ENCODE measurements at places on chromosomes 3 and 15.

DNA sequence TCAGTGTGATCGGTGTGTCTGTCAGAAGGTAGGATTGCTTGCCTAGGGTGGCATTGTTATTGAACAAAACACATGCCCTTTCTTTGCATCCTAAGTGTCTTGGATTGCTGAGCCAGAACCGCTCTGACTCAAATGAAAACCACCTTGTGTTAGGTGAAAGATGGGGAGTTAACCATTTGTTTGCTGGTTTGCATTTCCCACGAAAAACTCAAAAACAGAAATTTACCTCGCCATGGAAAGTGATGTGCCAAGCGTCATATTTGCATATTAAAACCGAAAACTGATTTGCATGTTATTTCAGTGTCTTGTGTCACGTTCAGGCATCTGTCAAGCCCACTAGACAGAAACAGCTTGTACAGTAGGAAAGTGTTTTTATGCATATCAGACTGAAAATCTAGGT, 474.6 kb upstream of the TPRG1 start:
- no peak for DNase-seq

GRCh38 chr3:86629511-86629910, 361.4 kb downstream of the VGLL3 start:
- no peak for DNase-seq

DNA sequence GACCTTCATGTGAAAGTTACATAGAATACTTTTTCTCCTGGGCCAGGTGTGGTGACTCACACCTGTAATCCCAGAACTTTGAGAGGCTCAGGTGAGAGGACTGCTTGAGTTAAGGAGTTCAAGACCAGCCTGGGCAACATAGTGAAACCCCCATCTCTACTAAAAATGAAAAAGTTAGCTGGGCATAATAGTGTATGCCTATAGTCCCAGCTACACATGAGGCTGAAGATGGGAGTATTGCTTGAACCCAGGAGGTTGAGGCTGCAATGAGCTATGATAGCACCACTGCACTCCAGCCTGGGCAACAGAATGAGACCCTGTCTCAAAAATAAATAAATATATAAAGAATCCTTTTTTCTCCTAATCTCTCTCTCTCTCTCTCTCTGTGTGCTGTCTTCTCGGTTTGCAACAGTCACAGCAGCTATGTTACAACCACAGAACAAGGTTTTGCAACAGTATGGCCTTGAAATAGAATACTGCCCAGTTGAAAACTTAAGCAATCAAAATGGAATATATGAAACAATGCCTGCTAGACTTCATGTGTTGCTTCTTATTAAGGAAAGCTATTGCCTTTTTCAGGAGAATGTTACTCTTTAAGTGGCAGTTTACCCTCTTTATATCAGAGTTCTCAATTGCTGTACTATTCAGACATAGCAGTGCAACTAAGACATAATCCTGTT, 12.3 kb upstream of the DENND4A start:
- no peak for DNase-seq

DNA sequence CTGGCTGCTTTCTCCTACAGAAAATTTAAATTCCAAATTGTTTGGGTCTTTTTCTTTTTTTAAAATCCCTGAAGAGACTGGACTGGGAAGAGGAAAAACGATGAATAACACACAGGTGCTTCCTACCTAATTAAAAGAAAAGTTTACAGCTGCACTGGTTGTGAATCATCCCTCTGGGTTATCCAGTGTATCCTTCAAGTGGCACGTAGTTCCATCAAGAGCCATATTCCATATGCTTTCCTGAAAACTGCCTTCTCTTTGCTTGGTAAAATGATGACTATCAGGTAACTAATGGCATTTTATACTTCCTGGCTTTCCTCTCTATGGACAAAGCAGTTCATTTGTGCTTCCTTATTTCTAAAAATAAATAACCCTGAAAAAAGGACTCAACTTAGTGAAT, 123.2 kb downstream of the MAGI1 start:
- DNase-seq: no peak

GRCh38 chr15:45205192-45205591, 17.4 kb upstream of the SHF start:
- peak; percentile 64 for DNase-seq

- no peak for DNase-seq
Observed at GRCh38 chr3:187017511-187018230, 87.3 kb downstream of the ST6GAL1 start.

GRCh38 chr15:60795889-60796288, 316.9 kb upstream of the ICE2 start:
- DNase-seq: no peak

DNA sequence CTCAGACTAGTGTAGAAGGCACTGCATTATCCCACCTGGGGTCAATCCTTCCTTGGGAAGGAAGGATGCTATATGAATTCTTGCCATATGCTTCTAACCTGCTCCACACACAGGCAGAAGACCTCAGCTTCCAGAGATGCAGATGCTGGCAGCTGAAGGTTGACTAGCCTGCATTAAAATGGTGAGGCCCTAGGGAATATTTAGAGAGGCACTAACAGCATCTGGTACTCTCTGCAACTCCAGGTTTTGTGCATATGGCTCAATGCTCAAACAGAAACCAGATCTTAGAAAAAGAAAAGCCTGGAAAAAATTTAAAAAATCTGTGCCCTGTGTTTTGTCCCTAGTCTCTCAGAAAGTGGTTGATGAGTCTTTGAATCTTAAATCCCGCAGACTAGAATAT, 56.0 kb upstream of the MYRIP start:
- no peak for DNase-seq

- no peak for DNase-seq
Observed at GRCh38 chr3:21447476-21448151, 303.4 kb downstream of the ZNF385D start.

- DNase-seq: no peak
Observed at GRCh38 chr15:88658972-88659931, 20.4 kb downstream of the ISG20 start.

DNA sequence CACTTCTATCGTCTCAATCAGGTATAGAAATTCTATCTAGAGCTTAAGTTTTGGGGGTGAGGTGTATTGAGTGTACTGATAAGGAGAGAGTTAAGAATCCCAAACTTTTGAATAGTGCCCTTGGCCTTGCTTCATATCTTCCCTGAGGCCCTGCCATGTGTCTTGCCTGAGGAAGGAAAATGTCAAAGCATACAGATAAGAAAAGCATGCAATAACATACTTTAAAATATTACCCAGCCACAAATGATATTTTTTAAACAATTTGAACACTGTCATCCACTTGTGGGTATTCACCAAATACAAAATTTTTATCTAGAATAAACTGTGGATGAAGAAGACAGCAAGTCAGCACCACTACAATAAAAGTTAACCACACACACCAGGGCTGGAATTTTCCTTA, 631.0 kb upstream of the ALCAM start:
- no peak for DNase-seq

GRCh38 chr3:159904455-159904854, 84.2 kb upstream of the IL12A start:
- no peak for DNase-seq

DNA sequence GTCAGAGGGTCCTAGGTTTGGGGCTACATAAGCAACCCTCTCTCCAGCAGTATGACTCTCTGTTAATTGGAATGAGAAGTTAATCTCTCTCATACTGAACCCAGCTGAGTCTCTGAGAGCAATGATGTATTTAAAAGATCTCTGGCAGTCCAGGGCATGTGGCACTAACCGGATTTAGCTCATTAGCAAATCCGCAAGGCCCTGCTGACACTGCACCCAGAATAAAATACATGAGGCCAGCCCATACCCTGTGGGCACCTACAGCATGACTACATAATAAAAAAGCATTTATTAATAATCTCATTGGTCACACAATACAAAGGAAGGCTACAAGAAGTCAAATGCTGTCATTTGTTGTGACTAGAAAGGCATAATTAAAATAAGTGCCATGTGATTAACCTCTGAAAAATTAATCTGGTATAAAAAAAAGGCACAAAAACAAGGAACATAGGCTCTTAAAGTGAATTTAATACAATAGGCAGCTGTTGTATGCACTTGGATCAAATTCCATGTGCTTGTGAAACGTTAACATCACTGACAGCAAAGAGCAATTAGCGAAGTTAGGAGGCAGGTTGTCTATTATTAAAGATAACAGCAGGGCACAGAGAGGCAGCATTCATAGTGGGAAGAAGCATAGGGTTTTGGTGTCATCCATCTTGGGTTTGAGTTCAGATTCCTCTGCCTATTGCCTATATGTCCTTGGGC, 381.2 kb downstream of the WDR72 start:
- no peak for DNase-seq

DNA sequence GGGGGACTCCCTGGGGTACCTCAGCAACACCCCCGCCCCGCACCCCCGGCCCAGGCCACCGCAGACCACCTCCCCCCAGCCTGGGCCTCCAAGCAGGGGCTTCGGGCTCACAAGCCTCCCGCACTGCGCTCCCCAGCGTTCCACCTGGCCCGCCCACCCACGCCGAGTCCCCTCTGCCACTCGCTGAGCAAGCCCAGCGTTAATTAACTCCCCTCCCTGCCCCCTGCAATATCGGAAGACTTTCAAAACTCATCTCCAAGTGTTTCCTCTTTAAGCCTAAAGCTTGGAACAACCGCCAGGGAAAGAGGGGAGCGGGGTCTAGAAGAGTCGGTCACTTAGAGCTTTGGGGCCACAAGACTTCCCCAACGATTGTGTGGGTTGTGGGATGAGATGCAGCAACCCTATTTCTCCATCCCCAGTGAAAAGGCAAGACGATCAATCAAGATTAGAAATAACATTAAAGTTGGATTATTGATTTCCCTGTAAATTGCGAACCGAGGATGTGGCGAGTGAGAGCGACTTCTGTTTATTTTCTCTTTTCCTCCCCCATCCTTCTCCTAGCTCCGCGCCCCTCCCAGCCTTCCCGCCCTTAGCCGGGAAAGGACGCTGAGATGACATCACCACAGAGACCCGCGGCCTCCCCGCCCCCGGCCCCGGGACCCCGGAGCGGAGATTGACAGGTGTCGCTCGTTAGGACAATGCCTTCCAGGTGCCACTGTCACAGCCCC, 30.2 kb downstream of the NR2F2 start:
- peak; percentile 11 for DNase-seq

DNA sequence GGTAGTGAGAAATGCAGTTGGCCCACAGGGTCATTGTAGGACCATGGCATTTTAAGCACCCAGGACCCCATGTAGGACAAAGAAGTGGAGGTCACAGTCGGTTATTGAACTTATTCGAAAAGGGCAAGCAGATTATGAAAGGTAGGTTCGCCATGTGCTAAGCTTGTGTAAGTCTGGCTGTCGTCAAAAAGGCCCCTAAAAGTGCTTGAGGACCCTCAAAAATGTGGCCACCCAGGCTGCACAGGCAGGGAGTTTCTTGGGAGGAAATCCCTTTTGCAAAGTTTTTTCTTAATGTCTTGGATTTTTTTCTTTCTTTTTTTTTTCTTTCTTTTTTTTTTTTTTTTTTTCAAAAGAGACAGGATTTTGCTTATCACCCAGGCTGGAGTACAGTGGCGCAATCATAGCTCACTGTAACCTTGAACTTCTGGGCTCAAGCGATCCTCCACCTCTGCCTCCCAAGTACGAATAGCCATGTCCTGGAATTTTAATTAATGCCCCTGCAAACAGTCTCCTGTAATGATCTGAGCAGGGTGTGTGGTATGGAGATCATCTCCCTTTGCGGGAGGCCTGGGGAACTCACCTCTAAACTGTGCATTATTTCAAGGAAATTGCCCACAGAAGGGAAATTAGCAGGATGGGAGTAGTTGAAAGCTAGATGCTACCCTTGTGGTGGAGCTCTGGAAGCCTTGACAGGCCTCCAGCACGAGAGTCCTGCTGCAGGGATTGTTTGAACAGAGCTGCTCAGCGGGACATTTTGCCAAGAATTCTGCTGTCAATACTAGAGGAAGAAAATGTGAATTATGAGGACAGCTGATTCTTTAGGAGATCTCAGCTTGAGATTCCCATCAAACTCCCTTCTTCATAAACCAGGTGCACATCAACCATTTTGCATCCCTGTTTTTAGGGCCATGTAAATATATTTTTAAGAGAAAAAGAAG, 28.4 kb downstream of the THSD4 start:
- no peak for DNase-seq

DNA sequence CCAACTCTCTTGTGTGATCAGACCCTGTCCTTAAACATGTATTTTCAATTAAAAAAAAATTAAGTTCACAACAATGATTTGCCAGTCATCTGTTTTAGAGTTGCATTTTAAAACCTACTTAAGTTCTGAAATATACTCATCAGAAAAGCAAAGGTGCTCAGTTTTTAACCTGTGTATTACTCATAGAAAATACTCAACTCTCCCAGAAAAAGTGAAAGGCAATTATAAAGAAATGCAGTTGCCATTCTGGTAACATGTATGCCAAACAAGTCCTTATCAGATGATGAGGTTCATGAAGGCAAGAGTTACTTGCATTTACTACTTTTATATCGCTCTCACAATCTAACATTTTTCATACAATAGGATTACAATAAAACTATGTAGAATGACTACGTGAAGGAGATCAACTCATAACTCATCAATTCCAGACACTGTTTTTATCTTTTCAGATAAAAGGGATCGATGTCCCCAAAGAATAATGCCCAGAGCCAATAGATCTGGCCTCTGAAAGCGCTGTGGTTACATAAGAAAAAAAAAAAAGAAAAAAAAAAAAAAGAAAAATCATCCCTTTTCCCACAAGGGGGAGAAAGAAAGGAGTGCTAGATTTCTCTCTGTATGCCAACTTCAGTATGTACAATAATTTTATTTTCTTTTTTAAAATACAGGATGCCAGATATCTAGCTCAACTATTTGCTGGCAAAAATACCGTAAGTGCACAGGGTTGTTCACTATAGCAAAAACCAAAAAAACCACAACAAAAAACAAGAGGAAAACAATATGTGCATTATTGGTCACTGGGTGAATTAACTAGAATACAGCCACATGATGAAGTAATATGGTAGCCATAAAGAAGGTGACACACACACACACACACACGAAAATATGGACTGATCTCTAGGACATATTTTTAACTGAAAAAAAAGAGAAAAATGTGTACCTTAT, 137.4 kb downstream of the NR1I2 start:
- no peak for DNase-seq

- DNase-seq: no peak
Observed at GRCh38 chr15:96494505-96494904, 164.0 kb downstream of the NR2F2 start.

- DNase-seq: no peak
Observed at GRCh38 chr3:160765211-160765610, 9.2 kb downstream of the PPM1L start.

DNA sequence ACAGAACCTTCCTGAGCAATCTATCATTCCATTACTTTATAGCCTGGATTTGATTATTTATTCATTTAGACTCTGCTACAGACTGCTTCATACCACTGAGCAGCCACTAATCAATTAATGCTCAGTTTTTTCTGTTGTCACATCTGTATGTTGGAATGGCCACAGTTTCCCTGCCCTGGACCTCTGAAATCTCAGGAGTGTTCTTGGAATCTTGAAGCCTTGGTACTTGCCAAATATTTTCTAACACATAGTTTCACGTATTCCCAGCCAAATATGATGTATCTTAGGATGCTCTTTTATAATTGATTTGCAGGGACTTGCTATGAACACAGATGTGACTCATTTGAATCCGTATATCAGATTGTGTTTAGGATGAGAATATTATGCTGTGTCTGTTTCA, 225.8 kb downstream of the TAFA4 start:
- no peak for DNase-seq

- DNase-seq: no peak
Observed at GRCh38 chr3:13213911-13214846, 140.9 kb upstream of the IQSEC1 start.

GRCh38 chr15:96720656-96721055, 390.2 kb downstream of the NR2F2 start:
- no peak for DNase-seq
